ENCODE measurements at places on chromosomes 3 and 15.
A peak's percentile ranks its signal among the peaks of the same experiment; 100 is the strongest.

- peak; percentile 12 for DNase-seq
These were observed 367.6 kb upstream of the PLSCR5 start for GRCh38 chr3:146972726-146973125.

- no peak for DNase-seq
These were observed 278.0 kb upstream of the TBL1XR1 start for GRCh38 chr3:177475356-177475665.

DNA sequence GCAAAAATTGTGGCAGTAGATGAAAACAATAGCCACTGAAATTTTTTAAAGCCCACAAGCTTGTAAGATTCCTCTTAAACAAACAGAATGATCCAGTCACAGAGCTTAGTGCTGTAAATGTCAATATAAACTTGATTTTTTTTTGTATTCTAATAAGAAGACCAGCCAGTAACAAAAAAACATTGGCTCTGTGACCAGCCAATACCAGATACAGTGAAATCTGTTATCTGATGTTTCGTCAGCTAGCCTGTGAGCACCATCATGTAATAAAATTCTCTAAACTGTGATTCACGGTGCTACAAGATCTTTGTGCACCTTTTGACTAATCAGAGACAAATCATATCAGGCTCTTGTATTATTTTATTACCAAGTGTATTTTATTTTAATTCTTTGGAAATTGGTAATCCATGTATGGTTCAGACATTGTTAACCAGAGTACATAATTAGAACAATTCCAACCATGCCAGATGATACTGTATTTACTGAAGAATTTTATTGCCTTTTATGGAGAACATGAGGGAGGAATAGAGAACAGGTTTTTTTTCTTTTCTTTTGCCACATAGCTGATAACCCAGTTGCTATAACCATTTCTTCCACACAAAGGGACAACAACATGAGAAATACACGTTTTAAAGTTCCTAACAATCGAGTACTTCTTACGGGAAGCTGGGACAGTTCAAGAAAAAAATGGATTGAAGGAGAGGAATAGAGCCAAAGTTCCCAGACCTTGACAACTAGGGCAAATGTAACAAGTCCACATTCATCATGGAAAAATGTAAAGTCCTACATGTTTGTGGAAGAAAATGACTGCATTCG is 71.9 kb downstream of the FILIP1L start:
- no peak for DNase-seq

DNA sequence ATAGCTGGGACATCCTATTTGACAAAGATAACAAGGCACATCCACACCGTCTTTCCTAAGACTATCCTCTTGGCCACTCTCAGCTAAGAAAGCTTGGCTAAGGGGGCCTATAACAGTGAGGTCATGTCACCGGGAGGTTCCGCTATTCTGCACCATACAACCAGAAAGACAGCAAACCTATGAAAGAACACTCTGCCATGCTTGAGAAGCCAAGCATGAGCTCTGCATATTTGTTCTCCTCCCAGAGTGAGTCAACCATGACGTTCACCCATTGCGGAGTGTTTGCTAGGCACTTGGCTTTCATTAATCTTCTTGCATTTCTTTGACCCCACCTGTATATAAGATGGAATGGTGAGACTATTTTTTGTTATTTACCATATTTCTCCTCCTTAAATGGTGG is 141.2 kb downstream of the GMNC start:
- no peak for DNase-seq

- DNase-seq = no peak
These were observed 324.5 kb upstream of the GBE1 start for GRCh38 chr3:82085851-82086475.

DNA sequence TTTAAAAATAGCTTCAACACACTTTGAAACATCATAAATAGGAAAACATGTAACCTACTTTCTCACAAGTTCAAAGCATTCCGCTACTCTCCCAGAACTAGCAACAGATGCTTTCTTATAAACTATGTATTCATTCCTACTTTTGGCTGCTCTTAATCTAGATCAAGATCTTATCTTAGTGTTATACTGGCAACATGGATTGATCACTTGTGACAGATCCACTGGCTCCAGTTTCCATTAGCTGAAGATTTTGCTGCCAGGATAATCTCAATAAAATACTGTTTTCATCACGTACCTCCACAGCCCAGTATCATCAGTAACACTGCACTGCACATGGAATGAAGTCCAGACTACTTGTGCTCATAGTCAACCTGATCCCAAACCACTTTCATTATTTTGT is 491.7 kb upstream of the AGTR1 start:
- no peak for DNase-seq

DNA sequence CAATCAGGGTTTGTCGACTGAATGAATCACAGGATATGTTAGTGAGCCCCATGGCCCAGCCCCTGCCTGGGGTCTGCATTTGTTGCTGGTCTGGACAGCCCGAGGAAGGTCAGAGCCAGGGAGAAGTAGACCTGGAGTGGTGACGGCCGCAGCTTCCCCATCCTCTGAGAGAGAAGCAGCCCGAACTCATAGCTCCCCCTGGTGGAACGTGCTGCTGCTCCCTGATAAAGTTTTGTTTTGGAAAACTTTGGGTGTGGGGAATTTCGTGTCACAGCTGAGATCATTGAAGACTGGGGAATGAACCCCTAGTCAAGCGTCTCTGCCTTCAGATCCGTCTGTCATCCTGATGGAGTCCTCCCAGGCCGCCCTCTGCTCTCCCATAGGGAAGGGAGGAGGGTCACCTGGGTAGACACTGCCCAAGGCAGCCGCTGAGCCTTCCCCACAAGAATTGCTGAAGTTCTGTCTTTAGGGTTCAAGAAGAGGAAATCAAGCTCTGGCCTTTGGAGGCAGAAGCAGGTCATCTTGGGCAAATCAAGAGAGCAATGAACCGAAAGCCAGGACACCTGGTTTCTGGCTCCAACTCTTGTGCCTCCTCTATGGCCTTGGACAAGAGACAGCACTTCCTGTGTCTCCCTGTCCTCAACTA is 60.5 kb downstream of the GLDN start:
- peak; percentile 65 for DNase-seq

DNA sequence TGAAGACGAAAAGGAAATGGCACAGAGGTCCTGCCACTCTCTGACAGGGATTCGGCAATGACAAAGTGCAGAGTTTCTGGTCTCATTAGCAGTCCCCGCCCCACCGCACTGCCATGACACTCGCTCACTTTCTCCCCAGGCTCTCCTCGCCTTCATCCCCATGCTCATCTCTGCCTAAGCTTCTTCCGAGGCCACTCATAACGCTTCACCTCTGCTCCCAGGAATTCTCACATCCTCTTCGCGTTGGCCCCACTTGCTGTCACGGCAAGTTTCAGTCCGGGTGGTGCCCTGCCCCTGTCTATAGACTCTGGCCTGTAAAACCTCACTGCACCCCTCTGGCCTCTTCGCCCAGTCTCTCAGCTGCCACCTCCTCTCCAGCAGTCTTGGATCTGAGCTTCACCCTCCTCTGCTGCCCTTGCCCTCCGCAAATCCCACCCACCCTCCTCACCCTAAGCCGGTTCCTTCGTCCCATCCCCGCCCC is 654 bp downstream of the RUBCN start:
- DNase-seq = peak; percentile 51

- peak; percentile 95 for DNase-seq
These were observed 9.9 kb downstream of the AMOTL2 start for GRCh38 chr3:134364061-134364935.

DNA sequence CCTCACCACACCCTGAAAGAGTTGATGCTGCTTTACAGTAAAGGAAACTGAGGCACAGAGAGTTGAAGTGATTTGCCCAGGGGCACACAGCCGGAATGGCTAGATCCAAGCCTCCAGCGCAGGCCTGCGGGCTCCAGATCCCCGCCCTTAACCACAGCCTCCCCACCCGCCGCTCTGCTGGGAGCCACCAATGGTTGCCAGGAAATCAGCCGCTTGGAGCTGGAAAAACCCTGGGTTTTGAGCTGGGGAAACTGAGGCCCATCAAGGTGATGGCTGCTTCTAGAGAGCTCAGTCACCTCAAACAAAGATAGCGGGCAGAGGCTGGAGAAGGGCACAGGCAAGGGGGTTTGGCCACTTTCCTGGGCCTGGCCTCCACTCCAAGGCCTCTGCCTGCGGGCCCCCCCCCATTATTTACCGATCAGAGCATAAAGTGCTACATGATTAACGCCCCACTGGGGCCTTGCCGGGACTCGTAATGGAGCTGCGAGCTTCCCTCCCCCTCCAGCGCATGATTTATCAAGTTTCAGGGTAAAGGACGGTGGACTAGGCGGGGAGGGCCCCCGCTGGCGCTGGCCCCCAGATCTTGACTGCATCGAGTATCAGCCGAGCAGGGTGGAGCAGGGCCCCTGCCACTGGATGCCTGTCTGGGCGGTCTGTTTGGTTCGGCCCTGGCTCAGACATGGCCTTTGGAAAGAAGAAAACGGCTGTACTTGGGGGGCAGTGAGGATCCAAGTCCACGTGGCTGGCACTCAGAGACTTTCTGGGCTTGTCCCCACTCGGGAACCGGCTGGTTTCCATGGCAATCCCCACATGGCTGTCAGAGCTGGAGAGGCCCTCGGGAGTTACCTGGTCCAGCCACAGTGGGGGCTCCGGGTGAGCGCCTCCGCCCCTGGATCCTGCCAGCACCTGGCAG is 9.1 kb downstream of the PLXND1 start:
- peak; percentile 73 for DNase-seq

- DNase-seq = peak; percentile 73
These were observed 5.3 kb downstream of the ACVR2B start for GRCh38 chr3:38458796-38459498.

- no peak for DNase-seq
These were observed 27.2 kb upstream of the GLCE start for GRCh38 chr15:69132977-69133861.

GRCh38 chr15:80641384-80641783 is 53.7 kb upstream of the ABHD17C start:
- DNase-seq = no peak

DNA sequence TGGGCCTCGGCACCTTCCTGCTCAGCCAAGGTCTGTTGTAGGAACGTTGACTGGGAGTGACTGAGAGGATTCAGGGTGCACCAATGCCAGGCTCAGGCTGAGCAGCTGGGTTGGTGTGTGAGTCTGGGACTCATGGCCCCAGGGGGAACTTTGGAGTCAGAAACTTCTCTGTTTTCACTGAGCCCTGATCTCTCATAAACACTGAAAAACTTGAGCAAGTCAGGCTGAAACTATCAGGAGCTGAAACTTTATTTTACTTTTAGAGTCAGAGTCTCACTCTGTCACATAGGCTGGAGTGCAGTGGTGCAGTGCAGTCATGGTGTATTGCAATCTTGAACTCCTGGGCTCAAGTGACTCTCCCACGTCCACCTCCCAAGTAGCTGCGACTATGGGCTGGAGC is 3.0 kb downstream of the TRAK1 start:
- DNase-seq = no peak

GRCh38 chr15:100682468-100682867 is 80.1 kb downstream of the ASB7 start:
- no peak for DNase-seq

DNA sequence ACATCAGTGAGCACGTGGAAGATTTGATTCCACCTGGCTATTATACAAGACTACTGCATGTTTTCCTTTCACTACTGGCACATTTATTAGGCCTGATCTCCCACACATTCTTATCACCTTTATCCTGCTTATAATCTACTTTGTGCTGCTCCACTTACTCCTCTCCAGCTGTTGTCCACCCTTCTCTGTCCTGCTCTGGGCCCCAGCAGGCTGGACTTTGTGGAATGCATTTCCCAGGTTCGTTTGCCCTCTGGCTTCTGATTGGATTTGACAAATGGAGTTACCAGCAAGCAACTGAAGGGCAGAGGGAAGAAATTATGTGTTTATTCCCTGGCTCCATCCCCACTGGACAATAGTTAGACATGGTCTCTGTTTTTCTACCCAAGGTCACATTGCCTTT is 75.5 kb downstream of the DCLK3 start:
- DNase-seq = no peak

- DNase-seq = peak; percentile 62
These were observed 10.7 kb downstream of the GCNT3 start for GRCh38 chr15:59622289-59622688.

- no peak for DNase-seq
These were observed 11.5 kb downstream of the MUC4 start for GRCh38 chr3:195800240-195800639.

GRCh38 chr3:146125951-146126350 is 35.0 kb downstream of the PLOD2 start:
- DNase-seq = peak; percentile 44

DNA sequence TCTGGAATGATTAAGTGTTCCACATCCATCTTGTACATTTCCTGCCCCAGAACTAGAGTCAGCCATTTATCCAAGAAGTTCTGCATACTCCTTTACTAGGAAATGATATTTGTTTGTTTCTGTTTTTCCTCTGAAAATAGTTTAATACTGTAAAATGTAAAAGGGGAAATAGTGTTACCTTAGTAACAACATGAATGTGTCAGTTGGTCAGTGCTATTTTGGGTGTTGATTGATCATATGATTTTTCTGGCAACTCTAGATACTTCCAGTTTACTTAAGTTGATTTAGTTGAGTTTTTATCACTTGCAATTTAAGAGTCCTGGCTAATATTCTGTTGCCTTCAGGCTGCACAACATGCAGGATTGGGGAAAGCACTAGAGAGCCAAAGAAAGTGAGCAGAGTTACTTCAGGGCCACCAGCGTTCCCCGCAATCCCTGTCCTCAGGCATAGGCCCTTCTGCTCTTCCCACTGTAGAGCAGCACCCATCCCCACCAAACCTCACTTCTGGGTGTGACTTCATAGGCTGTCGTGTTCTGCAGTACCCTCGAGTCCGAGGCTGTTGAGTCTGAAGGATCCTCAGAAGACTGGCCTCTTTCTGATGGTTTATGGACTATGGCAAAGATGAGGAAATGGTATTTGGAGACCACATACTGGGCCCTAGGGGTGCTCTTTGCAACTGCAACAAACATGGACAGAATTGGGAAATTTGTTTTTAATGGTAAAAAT is 69.0 kb downstream of the CHD2 start:
- no peak for DNase-seq

- no peak for DNase-seq
These were observed 772.9 kb downstream of the DIPK2A start for GRCh38 chr3:144744473-144744872.

DNA sequence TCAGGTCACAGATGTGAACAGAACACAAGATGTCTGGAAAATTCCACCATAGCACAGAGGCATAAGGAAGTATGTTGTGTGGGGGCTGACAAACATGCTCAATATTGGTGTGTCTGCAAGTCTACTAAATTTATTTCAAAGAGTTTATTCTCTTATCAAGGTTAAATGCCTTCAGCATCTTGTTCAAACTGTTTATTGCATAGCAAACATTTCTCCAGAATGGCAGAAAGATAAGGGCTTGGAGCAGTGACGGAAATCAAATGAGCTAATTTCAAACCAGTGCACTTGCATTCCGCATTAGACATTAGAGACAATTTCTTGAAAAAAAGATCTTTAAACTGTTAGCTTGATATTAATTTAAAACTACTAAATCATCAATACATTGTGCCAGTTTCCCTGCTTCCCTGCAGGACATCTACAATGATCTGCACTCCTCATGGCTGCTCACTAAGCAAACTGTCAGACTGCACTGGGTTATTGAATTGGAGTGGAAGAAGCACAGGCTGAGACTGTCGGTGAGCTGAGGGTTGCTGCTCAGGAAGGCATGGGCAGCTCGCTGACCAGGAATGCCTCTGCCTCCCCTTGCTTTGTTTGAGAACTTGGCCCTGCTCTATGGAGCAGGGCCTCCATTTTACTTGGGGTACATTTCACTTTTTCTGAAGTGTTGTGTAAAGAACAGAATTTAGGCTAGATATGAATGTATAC is 89.4 kb downstream of the KCNAB1 start:
- no peak for DNase-seq

Data from AG08396 (cell line).